Type B pancreatic cell (in vitro differentiated cells): ENCODE measurements at places on chromosomes 3 and 15. TPM values are rescaled to one million over a fixed set of nuclear protein-coding genes. Genes with fewer than 3 reads are reported as not detected.

The DPPA2 gene
- 0.36 TPM in 1 of 2 replicates, not detected in the other for total RNA-seq

The SHC4 gene
- 2.1 and 4.5 TPM in 2 replicates for total RNA-seq

The MYL3 gene
- 5.4 and 20.8 TPM in 2 replicates for total RNA-seq

The GP9 gene
- total RNA-seq = not detected in 2 replicates
